ENCODE measurements at places on chromosomes 4 and X.
A peak's percentile ranks its signal among the peaks of the same experiment; 100 is the strongest.

DNA sequence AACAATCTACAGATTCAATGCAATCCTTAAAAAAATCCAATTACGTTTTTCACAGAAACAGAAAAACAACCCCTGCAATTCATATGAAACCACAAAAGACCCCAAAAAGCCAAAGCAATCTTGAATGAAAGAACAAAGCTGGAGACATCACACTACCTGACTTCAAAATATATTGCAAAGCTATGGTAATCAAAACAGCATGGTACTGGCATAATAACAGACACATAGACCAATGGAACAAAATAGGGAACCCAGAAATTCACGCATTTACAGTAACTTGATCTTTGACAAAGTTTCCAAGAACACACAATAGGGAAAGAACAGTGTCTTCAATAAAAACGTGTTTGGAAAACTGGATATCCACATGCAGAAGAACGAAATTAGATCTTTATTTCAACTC is 14.6 kb downstream of the MGAT4D start:
- no peak for DNase-seq

DNA sequence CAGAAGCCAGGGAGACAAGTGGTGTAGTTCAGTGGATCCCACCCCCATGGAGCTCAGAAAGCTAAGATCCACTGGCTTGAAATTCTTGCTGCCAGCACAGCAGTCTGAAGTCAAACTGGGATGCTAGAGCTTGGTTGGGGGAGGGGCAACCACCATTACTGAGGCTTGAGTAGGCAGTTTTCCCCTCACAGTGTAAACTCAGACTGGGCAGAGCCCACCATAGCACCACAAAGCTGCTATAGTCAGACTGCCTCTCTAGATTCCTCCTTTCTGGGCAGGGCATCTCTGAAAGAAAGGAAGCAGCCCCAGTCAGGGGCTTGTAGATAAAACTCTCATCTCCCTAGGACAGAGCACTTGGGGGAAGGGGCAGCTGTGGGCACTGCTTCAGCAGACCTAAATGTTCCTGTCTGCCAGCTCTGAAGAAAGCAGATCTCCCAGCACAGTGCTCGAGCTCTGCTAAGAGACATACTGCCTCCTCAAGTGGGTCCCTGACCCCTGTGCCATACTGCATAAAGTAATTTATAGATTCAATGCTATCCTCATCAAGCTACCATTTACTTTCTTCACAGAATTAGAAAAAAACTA is 163.2 kb downstream of the HHIP start:
- DNase-seq: no peak

- DNase-seq: no peak
These were observed 52.2 kb downstream of the ABCG2 start for GRCh38 chr4:88106205-88106604.

DNA sequence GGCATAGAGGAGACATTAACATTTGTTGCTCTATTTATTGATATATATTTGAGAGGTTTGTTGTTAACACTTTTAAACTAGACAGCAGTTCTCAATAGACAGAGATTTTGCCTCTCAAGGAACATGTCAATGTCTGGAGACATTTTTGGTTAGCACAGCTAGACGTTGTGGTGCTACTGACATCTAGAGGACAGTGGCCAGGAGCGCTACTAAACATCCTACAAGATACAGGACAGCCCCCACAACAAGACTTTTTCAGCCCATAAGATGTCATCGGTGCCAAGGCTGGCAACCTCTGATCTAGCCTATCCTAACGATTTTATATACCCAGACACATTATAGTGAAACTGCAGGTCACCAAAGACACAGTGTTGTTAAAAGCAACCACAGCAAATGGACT is 18.4 kb upstream of the CTSO start:
- peak; percentile 4 for DNase-seq

DNA sequence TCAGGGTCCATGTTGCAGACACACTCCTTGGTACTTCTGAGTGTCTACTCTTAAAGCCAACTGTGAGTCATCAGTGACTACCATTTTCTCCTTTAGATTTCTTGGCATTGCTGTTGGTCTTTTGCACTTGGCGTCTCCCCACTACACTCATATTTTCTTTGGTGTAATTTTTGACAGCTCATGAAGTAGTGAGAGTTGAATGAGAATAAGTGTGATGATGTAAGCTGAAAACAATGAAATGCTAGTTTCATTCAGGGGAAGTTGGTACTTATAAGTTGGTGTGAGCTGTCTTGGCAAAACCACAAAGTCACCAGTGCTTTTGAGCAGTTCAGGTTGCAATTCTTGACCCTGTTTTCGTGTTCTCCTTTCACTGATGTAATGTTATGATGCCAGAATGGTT is 142.9 kb upstream of the ARX start:
- no peak for DNase-seq

- DNase-seq: no peak
These were observed 4.3 kb downstream of the DMD start for GRCh38 chrX:33207056-33207455.

DNA sequence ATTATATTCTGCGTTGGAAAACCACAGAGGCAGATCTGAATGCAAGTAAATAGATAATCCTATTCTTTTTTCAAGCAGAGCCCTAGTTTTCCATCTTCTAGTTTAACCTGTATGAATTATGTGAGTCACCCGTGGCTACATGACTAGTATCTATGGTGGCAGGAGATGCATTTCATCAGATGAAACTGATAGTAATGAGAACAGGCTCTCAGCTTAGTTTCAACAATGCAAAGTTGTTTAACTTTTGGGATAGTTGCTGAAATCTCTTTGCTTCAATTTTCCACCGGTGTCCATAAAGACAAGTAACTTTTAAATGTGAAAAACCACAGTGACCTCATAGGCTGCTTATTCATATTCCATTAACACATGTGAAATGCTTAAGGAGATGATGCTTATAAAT is 1317.4 kb upstream of the TENM3 start:
- DNase-seq: no peak

DNA sequence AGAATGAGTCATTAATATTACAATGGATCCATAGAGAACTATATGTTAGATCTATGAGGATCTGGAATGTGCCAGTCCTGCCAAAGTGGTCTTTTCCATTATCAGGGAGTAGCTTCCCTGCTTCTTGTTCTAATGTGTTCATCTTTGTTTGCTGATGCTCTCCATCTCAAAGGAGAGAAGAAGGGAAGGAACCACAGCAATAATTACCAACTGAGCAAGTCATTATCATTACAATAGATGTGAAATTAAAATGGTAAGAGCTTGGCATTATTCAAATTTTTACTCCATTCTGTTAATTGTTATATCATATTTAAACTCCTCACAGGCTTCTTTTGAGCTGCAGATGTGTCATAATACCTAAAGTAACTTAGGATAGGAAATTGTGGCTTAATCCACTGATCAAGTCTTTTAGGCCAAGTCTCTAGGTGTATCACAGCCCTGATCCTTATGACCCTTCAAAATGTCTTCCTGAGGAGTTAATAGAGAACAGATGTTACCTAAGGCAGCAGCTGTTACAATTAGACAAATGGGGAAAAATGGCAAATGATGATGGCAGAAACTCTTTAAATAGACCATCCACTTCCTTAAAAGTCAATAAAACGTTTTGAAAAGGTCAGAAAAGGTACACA is 1492.7 kb upstream of the IGFBP7 start:
- DNase-seq: no peak

Data from C1 segment of cervical spinal cord (tissue), 14 donors.